ENCODE measurements at places on chromosomes 11 and 22.
A peak's percentile ranks its signal among the peaks of the same experiment; 100 is the strongest.

DNA sequence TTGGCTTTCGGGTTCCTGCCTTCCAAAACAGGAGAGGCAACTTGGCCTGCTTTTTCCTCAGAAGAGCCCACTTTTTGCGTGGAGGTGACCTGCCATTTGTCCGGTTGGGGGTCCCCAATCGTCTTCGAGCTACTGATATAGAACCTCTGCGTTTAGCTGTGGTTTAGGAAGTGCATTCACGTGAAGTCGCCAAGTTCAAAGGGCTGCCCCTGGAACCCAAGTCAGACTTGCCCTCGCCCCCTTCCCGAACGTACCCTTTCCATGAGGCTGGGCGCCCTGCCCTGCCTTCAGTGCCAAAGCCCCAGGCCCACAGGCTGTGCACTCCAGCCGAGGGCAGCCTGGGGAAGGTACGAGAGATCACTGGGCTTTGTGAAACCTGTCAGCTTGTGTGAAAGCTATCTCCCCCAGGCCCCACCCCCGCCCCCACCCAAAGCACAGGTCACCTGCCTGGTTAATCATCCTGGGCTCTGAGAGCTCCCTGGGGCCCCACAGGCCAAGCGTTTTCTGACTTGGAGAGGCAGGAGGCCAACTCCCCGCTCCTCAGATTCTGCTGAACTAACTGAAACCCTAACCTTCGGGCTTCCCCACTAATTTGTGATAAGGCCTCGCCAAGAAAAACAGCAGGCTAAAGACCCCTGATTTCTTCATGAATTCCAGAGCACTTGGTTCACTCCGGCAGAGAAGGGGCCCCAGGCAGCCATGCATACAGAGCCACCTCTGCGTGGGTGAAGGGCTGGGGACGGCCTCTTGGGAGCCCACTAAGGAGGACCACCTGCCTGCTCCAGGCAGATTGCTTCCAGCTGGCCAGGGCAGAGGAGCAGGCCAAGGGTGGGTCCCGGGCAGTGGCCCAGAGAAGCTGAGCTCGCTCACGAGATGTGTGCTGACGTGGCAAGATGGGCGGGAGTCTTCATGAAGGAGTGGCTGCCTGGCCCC is 25.8 kb upstream of the KCNQ1OT1 start:
- DNase-seq, result no peak

- DNase-seq, result no peak
Measured at GRCh38 chr11:44320289-44320973, 10.5 kb upstream of the ALX4 start.

GRCh38 chr11:82718821-82719220 is 14.8 kb downstream of the FAM181B start:
- DNase-seq, result no peak

DNA sequence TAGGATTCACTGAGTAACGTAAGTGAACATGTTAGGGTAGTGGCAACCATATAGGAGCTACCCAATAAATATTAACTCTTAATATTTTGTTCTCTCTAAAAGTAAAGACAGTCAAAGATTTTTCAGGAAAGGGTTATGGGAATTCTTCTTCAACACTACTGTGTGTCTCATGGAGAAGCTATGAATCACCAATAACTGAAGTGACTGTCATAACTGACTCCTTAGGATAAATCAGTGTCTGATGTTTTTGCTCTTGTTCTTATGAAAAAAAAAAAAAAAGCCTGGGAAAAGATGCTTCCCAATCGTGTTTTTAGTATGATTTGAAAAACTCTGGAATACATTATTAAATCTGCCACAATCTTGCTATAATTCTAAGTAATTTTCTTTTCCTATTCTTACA is 111.2 kb upstream of the CEP126 start:
- DNase-seq, result no peak

DNA sequence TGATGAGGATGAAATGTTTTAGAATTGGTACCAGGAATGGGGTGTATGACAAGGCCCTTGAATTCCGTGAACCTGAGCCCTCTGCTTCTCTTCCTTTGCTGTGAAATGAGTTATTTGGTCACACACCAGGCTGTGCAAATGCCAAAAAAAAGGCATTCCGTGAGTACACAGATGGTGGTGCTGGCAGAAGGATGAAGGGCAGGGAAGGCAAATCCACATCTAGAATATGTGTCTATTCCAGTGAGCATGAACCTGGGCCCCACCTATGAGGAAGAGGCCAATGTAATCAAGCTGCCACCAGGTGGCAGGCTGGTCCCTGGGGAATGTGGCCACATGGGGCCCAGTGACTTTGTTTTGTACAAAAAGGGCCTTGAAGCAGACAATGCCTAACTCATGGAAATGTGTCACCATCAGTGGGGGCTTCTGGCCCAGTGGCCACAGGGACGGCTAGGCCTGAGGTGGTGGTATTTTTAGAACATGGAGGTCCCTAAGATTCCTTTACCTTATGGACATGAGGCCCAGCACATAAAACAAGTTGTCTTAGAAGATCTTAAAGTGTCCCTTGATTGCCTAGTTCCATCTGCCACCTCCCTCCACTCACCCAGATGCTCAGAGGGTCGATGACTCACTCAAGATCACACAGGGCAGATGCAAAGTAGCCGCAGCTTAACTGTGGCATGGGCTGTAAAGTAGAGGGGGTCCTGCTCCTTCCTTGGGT is 3.9 kb upstream of the RNF215 start:
- DNase-seq, result peak; percentile 81

DNA sequence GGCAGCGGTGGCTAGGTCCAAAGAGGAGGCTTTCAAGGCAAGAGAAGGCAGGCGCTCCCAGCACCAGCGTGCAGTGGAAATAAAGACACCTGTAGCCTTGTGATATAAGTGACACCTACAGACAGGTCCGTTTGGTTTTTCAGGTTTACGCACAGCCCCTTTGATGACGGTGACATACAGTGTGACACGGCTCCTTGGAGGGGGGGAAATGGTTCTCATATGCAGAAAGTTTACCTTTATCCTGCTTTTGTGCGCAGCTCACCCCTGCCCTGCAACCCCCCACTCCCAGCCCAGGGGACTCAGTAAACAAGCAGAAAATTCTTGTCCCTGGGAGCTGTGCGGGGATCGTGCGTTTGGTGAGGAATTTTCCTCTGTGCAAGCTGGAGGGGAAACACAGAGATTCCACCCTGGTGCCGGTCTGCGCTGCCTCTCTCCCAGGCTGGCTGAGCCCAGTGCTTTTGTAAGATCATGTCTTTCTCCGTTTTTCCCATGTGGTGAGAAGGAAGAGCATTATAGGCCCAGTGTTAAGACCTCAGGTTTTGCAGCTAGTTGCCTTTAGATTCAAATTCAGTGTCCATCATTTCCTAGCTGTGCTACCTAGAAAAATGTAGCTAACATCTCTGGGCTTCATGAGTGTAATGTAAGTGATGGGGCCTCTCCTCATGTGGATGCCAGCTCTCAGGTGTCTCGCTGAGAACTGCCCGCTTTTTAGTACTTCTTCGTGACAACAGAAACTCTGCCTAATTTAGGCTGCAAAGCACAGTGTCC is at the start of gene ELF5:
ELF5 (minus strand) TSS at position 113 of the 768 bp plus-strand sequence. CDS start 8,045 bp downstream, outside the sequence.
- no peak for DNase-seq

DNA sequence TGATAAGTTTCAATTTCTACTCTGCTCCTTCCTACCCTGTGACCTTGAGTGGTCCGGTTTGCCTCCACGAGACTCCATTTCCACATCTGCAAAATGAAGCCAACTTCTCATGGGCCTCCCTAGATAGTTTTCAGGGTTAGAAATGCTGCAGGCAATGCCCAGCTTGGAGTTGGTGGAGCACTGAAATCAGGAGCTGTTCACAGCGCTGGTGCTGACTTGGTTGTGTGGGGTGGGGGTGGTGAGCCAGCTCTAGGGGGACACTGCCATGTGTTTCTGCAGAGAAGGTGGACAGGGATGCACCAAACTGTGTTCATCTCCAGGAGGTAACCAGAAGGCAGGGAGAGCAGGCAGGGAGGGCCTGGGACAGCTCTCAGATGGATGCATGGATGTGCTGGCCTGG is 37.0 kb downstream of the SGSM1 start:
- DNase-seq, result no peak

- peak; percentile 15 for DNase-seq
Measured at GRCh38 chr11:20668844-20669819, at the start of gene NELL1. NELL1 (plus strand) TSS chr11:20669586.

GRCh38 chr11:83720675-83721074 is 434.5 kb upstream of the CCDC90B start:
- no peak for DNase-seq

DNA sequence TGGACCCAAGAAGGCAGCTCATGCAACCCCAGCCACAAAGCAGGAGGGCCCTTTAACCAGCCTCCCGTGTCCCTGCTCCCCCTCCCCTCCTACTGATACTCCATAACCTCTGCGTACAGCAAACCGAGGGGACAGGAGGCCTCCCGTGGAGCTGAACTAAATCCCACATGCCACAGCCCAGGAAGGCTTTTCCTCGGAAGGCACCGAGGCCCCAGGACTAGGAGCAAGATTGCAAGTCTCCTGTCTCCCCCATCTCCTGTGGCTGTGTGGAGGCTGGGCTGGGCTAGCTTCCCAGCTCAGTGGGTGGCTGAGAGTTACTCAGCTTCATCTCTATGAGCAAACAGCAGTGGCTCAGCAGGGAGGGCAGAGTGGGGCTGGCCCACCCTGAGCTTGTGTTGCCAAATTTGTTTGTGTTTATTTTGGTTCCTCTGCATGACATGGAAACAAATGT is 62.7 kb upstream of the NECTIN1 start:
- DNase-seq, result peak; percentile 38

GRCh38 chr22:42697542-42698013 is 23.1 kb downstream of the A4GALT start:
- peak; percentile 81 for DNase-seq

DNA sequence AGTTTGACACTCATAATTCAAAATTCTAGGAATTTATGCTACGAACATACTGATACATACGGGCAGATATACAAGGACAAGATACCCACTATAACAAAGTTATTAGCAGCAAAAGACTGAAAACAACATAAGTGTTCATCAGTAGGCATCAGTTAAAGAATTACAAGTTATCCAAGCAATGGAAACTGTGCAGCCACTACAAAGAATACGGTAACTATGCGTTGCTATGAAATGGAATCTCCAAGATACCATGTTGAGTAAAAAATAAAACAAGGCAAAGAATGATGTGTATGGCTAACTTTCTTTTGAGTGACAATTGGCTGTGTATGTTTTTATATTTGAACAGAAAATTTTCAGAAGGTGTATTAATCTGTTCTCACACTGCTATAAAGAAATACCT is 151.7 kb downstream of the ADAMTS15 start:
- peak; percentile 59 for DNase-seq

GRCh38 chr11:130633466-130633865 is 185.0 kb downstream of the ADAMTS15 start:
- DNase-seq, result no peak

DNA sequence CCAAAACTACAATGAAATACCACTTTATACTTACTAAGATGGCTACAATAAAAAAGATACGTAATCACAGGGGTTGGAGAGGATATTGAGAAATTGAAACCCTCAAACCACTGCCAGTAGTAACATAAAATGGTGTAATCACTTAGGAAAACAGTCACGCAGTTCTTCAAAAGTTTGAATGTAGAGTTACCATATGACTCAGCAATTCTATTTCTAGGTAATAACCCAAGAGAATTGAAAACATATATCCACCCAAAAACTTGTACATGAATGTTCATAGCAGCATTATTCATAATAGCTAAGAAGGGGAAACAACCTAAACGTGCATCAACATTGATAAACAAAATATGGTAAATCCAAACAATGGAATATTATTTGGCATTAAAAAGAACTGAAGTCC is 24.4 kb upstream of the PSMA1 start:
- no peak for DNase-seq

GRCh38 chr11:82895437-82896091 is 4.7 kb downstream of the PRCP start:
- DNase-seq, result no peak

- no peak for DNase-seq
Measured at GRCh38 chr11:2795491-2795991, 90.0 kb downstream of the CDKN1C start.

DNA sequence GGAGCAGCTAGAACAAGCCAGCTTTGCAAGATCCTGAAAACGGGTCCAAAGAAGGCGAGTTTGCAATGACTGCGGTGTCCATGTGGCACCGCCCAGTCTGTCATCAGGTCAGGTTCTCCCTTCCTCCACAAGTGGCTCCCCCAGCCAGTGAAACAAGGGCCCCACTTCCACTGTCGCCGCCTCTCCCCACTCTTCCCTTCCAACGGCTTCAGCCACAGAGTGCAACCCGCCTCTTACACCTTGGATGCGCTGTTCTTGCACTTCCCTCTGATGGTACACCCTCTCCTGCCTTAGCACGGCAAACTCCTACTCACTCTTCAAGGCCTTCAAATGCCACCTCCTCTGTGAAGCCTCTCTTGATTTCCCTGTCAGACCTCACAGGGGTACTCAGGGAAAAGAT is 10.8 kb upstream of the TCF20 start:
- DNase-seq, result no peak

GRCh38 chr11:100624346-100624745 is 62.7 kb upstream of the ARHGAP42 start:
- DNase-seq, result no peak

- no peak for DNase-seq
Measured at GRCh38 chr11:73019449-73019848, 122.7 kb downstream of the FCHSD2 start.

DNA sequence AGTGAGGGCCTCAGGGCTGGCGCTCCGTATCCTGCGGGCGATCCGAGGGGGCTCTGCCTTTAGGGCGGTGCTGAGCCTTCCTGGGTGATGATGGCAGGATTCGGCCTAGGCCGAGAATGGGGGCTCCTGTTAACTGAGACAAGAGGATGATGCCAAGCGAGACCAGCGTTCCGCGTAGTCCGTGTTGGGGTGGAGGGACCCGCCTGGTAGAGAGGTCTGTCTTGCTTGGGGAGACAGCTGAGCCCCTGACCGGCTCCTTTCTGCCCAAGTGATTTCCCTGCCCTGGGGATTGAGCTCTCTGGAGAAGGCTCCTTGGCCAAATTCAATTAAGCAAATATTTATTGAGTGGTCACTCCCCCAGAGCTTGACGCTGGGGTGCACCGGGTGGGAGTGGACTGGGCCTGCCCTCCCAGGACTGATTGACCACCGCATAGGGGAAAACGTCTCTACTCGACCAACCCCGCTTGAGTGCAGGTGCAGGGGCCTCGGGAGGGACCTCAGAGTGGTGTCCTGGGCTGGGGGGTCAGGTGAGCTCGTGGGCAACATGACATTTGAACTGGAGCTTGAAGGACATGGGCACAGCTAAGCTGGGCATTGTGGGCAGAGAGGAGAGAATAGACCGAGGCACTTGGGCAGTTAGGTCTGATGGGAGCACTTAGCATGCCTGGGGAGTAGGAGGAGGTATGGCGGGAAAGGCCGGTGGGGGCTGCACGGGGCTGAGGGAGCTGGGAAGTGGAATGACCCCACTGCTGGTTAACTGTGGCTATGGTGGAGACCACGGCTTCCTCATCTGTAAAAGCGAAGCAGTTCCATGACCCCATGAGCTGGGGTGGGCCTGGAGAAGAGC is 1.1 kb downstream of the GNAZ start:
- no peak for DNase-seq
